ENCODE measurements at places on chromosomes 3 and 15. TPM values are rescaled to one million over a fixed set of nuclear protein-coding genes. Genes with fewer than 3 reads are reported as not detected.

The ACSBG1 gene
- 4.5 TPM for total RNA-seq

The CLDN16 gene
- 1.1 TPM for total RNA-seq

The PP2D1 gene
- total RNA-seq = not detected

DNA sequence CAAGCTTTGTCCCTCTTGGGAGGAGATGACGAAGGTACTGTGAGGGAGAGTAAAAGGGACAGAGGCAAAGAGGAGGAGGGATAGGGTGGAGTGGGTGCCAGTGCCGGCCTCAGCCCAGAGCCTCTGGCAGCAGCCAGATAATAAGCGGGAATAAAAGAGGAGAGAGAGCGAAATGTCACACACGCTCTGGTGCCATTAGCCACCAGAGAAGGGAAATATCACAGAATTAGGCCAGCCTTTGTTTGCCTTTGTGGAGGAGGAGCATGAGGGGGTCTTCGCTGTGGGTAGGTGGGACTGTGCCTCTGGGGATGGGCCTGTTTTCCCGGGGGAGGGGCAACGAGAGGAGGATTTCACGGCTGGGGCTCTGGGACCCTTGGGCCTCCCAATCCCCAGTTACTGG, 67.8 kb downstream of the LINGO1 start:
- DNase-seq = no peak

GRCh38 chr15:66252685-66253417, 699 bp downstream of the MEGF11 start:
- DNase-seq = peak; percentile 21

GRCh38 chr3:183444748-183445147, 16.3 kb upstream of the MCF2L2 start:
- DNase-seq = no peak

DNA sequence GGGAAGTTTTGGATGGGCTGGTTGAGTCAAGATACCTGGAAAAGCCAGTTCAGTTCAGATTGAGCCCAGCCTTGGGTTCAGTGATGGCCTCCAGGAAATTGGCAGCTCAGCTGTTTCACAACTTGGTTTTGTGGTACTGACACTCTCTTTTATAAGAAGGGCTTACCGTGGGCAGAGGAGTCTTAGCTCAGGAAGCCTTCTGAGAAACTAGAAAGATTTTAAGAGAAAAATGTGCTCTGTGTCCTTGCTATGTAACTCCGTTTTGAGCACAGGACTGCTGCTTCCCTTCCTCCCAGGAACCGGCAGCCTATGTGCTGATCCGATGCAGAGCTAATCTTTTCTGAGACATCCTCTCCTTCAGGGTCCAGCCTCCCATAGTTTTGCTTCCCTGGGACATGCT, 46.6 kb upstream of the RASGRP1 start:
- no peak for DNase-seq

- DNase-seq = no peak
Measured at GRCh38 chr3:19885468-19885867, 48.5 kb downstream of the EFHB start.

GRCh38 chr3:26637698-26638097, 15.1 kb downstream of the LRRC3B start:
- no peak for DNase-seq

- DNase-seq = no peak
Measured at GRCh38 chr3:27471923-27472550, 12.1 kb downstream of the SLC4A7 start.

DNA sequence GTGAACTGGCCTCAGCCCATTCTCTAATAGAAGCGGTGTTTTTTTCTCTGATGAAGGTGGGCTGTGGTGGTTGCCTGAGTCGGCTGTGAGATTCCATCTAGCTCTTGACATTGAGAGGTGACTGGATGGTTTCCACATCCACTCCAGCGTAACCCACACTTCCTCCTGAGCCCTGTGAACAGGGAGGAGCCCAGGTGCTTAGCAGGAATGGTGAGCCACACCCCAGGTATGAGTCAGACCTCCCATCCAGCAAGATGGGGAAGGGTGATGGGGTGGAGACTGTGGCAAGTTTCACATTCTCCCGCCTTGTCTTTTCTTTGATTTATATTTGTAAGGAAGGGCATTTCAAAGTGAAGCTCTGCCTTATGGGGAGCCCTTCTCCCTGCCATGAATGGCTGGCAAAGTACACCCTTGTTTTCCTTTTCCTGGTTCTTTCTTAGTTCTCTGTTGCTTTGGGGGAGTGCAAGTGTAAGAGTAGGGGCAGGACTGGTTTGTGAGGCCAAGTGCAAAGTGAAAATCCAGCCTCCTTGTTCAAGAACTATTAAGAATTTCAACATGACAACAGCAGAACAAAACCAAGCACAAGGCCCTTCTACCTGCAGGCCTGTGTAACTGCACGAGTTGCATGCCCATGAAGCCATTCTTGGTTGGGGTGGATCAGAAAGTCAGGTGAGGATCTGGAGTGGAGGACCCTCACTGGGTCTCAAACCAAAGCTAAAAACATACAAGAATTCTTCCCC, 4.6 kb upstream of the TPRG1 start:
- no peak for DNase-seq

GRCh38 chr3:133210656-133211055, 172.5 kb downstream of the TMEM108 start:
- no peak for DNase-seq

DNA sequence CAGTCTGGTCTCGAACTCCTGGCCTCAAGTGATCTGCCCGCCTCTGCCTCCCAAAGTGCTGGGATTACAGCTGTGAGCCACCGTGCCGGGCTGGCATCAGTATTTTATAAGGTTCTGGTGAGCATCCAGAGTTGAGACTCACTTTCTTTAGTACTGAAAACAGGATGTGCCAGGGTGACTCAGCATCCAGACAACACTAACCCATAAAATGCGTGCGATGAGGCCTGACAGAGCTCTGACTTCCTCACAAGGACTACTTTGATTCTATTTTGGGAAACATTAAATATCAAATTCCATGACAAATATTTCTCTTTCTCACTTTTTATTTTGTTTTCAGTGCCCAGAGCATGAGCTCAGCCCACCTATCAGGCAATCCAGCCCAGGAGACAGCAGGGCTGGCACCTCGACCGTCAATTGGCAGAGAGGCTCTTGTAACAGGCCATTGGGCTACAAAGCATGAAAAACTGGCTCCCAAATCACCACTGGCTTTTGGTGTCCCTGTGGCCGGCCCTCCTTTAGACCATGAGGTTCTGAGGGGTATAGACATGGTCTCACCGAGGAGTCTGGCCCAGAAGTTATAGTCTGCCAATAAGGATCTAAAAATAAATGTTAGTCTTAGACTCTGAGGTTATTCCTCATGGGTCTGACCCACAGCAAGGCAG, 75.0 kb downstream of the FEM1B start:
- DNase-seq = peak; percentile 89

- no peak for DNase-seq
Measured at GRCh38 chr15:63250312-63250965, 27.0 kb upstream of the APH1B start.

Data from adrenal gland (tissue), 19 donors.